ENCODE measurements at places on chromosomes 11 and 22. TPM values are rescaled to one million over a fixed set of nuclear protein-coding genes. Genes with fewer than 3 reads are reported as not detected.

DNA sequence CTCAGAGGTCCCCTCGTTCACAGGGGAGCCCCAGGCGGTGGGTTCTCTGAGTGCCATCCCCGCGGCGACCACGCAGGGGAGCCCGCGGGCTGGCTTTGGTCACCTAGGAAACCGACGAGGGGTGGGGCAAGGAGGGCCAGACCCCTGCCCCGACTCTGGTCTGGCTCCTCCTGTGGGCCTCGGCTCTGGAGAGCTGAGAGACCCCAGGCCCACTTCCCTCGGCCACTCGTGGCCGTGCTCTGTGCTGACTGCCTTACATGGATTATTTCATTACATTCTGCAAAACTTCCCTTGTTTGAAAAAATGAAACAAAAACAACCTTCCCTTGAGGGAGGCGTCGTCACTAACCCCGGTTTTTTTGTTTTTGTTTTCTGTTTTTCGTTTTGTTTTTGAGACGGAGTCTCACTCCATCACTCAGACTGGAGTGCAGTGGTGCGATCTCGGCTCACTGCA, 15.1 kb upstream of the CYTH4 start:
- H3K27ac ChIP-seq = peak overlapping the region; percentile 94
- peaks cover 6% of the 10 kb centered on the region for H3K36me3 ChIP-seq
- peaks cover 47% of the 10 kb centered on the region for H3K4me1 ChIP-seq
- peak overlapping the region; percentile 79 for H3K4me3 ChIP-seq
- peak; percentile 74 for DNase-seq

The LUZP2 gene
- total RNA-seq = not detected

The TRIM49 gene
- not detected for total RNA-seq

DNA sequence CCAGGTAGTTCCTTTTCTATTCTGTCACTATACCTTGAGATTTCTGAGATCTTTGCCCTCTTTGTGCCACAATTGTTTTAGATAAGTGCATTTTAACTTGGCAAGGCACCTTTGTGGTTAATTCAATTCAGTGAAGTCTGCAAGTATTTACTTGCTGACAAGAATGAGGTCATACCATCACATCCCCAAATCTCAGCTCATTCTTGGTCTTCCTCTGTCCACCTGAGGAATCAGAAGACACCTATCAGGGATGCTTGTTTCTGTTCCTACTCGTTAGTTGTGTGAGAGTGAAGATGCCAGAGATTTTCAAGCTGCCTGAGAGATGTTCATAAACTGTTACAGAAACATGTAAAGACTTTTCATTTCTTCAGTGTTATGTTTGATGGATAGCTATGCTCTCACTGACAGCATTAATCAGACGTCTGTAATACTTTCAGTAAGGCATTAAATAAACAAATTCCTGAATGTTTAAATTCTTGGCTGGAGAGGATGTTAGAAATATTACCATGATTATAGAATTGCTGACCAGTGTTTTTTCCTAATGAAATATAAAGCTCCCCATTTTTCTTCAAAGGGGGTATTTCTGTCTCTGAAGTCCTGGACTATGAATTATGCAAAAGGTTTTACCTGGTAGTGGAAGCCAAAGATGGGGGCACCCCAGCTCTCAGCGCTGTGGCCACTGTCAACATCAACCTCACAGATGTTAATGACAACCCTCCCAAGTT, 135.0 kb upstream of the MTNR1B start:
- no peak overlapping the region for H3K27ac ChIP-seq
- H3K36me3 ChIP-seq = no peaks in the 10 kb centered on the region
- no peak for DNase-seq
- no peak overlapping the region for H3K4me3 ChIP-seq
- H3K4me1 ChIP-seq = no peaks in the 10 kb centered on the region

- H3K4me1 ChIP-seq = no peaks in the 10 kb centered on the region
- no peak for DNase-seq
- H3K27me3 ChIP-seq = peaks cover 2% of the 10 kb centered on the region
- no peak overlapping the region for H3K4me3 ChIP-seq
- no peaks in the 10 kb centered on the region for H3K36me3 ChIP-seq
These were observed 15.2 kb upstream of the SLC6A5 start for GRCh38 chr11:20584093-20584774.

- no peak for DNase-seq
- peaks cover 65% of the 10 kb centered on the region for H3K4me1 ChIP-seq
- H3K36me3 ChIP-seq = peaks cover 48% of the 10 kb centered on the region
These were observed 44.7 kb downstream of the TMEM123 start for GRCh38 chr11:102407901-102408300.

The CNGA4 gene
- 0.17 TPM for total RNA-seq
